ENCODE measurements at places on chromosomes 11 and 22.
A peak's percentile ranks its signal among the peaks of the same experiment; 100 is the strongest.

DNA sequence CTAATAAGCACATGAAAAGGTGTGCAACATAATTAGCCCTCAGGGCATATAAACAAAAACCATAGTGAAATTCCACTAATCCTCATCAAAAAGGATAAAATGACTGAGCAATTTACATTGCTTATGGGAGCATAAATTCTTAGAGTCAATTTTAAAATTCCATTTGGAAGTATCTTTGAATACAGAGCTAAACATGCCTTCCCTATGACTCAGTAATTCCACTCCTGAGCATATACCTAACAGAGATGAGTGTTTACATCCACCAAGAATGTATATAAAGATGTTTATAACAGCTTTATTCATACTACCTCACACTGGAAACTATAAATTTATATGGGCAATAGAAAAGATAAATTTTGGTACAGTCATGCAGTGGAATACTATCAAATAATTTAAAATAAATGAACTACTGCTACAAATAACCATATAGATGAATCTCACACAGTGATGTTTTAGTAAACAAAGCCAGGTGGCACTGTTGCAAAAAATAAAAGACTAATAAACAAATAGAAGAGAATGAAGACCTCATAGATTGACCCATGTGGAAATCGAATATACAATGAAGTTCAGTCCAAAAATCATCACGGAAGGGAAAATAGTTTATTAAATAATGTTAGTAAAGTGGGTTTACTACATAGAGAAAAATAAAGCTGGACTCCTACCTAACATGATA, 8.2 kb upstream of the OR2D2 start:
- no peak for DNase-seq

DNA sequence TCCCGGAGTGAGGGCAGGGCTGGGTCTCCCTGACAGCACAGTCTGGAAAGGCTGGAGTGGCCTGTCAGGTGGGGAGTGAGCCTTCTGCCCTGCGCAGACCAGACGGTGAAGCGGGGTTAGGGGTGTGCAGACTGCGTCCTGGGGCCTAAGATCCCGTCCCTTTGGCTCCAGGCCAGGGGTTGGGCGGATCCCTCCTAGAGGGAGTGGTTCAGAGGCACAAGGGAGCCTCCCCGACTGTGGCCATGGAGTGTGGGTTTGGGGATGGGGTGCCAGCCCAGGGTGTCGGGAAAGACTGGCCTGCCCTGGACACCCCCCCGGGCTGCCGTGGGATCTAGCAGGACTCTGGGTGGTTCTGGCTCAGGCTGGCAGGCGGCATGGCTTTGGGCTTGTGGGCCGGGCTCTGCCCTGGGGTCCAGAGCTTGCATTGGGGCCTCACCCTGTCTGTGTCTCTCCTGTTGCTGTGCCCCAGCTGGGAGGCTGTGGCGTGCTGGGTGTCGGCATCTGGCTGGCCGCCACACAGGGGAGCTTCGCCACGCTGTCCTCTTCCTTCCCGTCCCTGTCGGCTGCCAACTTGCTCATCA, 19.5 kb downstream of the TSPAN4 start:
- no peak for DNase-seq

- DNase-seq, result no peak
Measured at GRCh38 chr22:30033901-30034300, 46.4 kb upstream of the HORMAD2 start.

- peak; percentile 47 for DNase-seq
Measured at GRCh38 chr22:46355369-46355995, 20.0 kb downstream of the TRMU start.

GRCh38 chr11:61303725-61304124, 8.6 kb upstream of the VWCE start:
- DNase-seq, result no peak

DNA sequence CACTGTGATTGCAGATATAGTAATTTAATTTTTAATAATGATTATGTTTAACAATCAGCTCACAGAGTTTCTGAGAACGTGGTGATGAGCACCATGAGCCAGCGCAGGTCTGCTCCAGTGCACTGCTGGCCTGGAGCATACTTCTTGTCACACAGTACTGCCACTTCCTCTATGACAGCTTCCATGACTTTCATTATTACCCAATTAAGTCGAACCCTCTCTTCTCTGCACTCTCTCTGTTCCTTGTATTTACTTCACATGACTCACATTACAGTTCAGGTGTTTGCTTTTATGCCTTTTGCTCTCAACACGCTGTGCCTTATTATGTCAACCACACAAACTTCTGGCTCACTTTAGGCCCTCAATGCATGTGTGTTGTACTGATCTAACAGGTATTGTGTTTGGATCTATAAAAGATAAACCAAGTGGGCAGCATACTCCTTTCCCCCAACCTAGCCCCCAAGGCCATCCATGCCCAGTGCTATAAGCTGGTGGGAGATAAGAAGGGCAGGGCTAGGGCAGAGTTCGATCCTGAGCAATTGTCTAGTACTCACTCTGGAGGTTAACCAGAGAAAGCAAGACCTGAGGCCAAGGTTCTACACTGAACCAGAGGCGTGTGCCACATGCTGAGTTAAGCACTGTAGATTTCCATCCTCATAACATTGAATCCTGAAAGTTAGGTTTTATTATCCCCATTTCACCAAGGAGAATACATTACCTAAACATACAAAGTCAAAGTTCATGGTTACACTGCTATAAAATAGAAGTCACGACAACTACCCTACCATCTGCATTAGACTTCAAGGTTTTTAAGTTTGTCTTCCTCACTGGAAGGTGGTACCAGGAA, 356.5 kb downstream of the INSC start:
- DNase-seq, result no peak

DNA sequence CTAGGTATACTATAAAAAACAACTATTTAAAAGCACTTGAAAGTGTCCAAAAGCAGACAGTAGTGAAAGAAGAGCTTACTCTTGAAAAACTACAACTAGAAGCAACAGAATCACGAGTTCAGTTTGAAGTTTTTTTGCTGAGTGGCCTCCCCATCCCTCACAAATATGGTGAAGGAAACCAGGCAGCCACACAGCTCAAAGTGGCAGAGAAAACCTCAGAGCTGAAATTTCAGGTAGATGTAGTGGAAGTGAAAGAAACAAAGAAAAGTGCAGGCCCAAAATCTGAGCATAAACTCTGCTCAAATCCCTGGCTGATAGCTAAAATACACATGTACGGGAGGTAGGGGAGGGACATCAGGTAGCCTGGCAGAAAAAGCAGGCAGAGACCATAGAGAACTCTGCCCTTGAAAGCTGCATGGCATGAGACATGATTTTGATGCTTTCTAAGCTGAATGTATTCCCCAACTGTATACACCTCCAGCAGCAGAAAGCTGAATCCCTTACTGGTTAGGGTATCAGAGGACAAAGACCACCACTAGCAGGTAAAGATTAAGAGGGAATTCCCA, 12.1 kb downstream of the BTBD10 start:
- no peak for DNase-seq

GRCh38 chr11:12161137-12161536, 50.7 kb downstream of the MICAL2 start:
- DNase-seq, result no peak

- no peak for DNase-seq
Measured at GRCh38 chr11:66437979-66438503, 607 bp downstream of the MRPL11 start.

- no peak for DNase-seq
Measured at GRCh38 chr11:40235841-40236240, 1223.6 kb downstream of the LRRC4C start.

- DNase-seq, result no peak
Measured at GRCh38 chr11:70473873-70474690, 75.8 kb downstream of the CTTN start.

GRCh38 chr11:33310720-33311500, 53.7 kb downstream of the HIPK3 start:
- no peak for DNase-seq

GRCh38 chr11:29159552-29160465, 857.0 kb downstream of the KCNA4 start:
- peak; percentile 51 for DNase-seq

- DNase-seq, result no peak
Measured at GRCh38 chr22:35212009-35212408, 45.3 kb upstream of the HMGXB4 start.

DNA sequence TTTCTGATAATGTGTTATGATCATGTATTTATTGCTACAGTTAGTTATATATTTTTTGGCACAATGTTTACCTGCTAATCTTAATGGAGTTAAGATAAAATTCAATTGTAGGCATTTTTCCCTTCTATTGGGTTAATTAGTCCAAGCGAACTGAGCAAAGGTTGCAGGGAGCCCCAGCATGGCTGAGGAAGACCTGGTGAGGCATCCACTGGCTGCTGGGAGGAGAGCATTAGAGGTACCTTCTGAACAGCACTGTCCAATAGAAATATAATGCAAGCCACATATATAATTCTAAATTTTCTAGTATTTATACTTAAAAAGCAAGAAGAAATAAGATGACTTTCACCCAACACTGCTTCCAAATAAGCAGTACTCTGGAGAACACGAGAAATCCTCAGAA, 689 bp upstream of the TMEM126A start:
- DNase-seq, result no peak

DNA sequence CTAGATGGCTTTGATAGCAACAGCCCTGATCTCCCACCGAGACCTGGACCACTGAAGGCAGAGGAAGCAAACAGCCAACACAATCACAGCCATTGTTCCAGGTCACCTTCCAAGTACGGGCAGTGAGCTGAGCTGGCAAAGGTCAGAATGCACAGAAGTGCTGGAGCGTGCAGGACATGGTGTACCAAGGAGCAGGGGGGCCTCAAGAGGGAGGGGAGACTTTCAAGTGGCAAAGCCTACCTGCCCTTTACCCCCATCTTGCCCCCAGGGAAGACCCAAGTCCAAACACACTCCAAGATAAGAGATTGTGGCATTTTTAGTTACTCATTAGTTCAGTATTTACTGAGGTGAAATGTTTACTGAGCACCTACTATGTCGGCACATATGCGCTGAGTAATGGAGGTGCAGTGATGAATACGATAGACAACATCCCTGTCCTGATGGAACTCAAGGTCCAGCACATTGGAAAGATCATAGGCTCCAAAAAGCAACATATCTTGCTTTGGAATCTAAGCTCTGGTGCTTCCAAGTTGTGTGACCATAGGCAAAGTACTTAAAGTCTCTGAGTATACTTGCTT, 26.0 kb upstream of the TTC12 start:
- DNase-seq, result no peak

DNA sequence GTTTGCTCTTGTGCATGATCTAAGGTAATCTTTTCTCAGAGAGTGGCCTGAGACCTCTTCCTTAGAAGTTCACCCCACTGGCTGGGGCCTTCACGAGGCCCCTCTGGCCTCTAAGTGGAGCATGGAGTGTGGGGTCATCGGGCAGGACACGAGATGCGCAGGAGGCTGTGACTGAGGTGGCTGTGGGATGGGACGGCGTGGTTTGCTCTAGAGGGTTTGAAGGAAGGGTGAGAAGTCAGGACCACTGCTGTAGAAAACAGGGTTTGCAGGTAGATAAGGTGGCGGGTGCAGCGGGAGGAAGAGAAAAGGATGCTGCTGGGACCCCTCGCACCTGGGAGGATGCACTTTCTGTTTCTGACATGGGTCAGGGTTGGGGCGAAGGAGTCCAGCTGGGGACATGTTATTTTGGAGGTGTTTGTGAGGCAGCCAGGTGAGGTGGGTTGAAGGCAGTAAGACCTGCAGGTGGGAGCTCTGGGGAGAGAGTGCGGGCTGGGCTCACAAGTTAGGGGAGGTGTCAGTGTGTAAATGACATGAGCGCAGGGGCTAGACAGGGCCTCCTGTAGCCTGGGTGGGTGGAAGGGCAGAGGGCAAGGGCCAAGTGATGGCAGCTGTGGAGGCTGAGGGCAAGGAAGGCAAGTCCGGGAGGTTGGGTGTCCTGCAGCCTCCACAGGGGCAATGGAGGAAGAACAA, 62.5 kb downstream of the KCNQ1 start:
- DNase-seq, result no peak

DNA sequence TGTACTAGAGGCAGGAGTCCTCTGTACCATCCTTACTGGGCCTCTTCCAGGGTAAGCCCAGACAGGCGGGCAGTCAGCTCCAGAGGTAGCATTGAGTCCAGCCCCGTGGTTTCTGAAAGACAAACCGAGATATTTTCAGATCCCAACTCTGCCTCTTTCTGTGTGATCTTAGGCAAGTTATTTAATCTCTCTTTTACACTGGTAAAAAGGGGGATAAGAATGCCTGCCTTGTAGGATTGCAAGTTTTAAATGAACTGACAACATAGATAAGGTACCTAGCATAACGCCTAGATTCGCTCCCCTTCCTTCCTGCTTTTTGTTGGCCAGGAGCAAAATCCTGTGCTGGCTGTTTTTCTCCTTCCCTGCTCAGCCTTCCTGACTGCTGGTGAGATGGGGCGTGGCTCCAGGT, 56.4 kb upstream of the NNMT start:
- DNase-seq, result no peak

DNA sequence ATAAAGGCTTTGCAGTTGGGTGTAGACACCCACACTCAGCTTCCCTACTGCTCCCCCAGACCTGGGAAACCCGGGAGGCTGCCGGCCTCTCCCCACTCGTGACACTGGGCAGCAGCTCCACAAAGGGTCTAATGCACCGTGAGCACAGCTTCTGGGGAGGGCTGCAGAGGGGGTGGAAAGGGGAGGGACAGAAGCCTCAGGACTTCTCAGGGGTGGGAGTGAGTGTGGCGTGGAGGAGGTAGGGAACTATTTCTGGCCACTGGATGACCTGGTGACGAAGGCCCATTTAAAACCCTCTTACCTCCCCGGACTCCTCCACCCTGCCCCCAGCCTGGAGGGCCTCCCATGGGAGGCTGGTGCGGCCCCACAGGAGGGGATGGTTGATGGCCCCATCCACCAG, 56.6 kb downstream of the MACROD1 start:
- DNase-seq, result no peak

- DNase-seq, result no peak
Measured at GRCh38 chr11:47593492-47593933, 698 bp downstream of the C1QTNF4 start.

DNA sequence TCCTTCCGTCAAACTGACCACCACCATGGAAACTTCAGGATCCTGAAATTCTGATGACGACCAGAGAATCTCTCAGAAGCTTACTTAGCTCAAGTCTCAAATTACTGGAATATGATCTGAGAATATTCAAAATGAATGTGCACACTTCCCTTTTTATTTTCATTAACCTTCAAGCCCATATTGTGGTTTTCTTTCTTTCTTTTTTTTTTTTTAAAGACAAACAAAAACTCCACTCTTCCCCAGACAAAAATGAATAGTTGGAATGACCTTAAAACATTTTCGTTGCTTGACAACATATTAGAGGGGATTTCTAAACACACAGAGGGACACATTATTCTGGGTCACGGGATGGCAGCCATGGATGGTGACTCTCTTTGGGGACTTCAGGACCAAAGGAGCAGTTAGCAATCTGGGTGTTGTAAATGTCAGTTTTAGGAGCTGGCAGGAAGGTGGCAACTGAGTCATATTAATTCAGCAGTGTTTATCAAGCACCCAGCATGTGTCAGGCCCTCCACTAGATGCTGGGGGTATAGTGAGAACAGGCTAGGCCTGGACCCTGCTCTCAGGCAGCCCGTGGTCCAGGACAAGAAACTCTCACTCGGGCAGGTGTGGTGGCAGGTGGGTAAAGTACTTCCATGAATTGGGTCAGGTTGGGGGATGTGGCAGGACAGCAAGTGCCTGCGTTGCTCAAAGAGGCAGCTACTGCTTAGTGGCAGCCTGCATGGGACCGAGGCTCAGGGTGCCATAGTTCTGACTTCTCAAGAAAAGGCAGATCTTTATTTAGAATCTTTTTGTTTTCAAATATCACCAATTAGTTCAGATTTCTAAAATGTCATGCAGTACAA, 126.1 kb downstream of the HIPK3 start:
- no peak for DNase-seq

GRCh38 chr11:131219646-131220045, 150.8 kb upstream of the NTM start:
- DNase-seq, result no peak

All from fibroblast of the conjunctiva (primary cell).